ENCODE measurements at places on chromosomes 5 and 9. TPM values are rescaled to one million over a fixed set of nuclear protein-coding genes. Genes with fewer than 3 reads are reported as not detected.

DNA sequence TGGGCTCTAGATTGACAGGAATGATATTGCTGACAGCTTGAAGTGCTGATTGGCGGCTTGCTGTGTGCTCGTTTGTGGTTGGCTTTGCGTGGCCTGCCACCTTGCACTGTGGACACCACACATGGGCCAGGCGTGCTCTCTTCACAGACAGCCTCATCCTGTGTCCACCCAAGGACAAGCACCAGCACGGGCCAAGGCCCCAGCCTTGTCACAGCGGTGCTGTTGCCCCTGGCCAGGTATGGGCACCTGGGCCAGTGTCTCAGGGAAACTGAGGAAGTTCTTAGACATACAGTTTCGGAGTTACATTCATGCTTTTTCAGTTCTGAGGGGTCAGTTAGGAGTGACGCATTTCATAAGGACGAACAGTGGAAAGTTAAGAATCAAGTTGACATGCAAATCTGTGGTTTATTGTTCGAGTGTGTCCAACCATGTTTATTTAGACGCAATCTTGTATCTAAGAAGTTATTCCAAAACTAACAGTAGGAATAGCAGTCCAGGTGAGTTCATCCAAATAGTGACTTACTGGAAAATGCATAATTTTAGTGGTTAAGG is 125.9 kb downstream of the EHMT1 start:
- DNase-seq = no peak

GRCh38 chr5:29130786-29131185 is 2062.7 kb upstream of the CDH6 start:
- no peak for DNase-seq

DNA sequence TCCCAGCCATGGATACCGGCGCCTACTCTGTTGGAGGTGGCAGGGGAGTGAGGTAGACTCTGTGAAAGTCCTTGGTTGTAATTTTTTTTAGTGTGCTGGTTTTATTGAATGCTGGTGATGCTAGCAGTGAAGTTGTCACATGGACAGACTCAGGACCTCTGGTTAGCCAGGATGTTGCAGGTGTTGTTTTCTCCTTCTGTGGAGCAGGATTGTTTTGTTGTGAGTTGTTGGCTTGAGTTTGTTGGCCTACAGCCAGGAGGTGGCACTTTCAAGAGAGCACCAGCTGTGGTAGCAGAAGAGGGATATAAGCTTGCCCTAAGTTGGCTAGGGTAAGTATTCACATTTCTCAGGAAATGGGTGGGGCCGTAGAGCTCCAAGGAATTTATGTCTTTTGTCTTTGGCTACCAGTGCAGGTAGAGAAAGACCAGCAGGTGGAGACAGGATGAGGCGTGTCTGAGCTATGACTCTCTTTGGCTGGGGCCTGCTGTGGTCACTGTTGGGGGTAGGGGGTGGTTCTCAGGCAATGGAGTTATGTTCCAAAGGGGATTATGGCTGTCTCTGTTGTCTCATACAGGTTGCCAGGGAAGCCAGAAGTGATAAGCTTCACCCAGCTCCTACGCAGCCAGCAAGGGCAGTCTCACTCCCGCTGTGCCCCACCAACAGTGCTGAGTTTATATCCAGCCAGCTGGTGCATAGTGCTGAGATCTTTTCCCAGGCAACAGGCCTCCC is 248.7 kb downstream of the TAF11L14 start:
- no peak for DNase-seq

DNA sequence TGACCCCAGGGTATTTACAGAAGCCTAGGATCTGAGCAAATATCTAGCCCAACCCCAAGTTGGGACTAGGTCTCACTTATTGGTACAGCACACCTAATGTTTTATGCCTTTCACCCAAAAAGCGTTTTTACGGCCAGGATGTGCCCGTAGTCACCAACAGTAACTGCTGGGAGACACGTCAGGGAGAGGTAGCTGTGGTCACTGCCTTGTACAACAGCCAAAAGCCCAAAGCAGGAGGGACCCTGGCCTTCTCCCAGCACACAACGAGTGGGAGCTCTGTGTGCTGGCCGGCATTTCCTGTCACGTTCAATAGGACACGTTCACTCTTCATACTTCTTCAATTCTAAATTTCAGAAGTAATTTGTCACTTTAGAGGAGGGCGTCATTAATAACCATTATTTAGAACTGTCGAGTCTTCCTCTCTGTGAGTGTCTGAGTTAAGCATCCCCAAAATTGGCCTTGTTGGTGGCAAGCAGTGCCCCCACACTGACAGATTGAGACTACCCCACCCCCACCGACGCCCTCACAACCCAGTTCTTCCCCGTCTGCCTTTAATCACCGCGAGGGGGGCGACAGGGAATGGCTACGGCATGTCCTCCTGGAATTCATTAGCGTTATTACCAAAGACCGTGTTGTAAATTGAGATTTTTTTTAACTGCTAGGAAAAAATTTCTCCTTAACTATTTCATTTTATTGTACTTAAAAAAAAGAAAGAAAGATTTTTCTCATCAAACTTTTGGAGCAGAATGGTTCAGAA is 80.7 kb downstream of the MVB12B start:
- DNase-seq = no peak

DNA sequence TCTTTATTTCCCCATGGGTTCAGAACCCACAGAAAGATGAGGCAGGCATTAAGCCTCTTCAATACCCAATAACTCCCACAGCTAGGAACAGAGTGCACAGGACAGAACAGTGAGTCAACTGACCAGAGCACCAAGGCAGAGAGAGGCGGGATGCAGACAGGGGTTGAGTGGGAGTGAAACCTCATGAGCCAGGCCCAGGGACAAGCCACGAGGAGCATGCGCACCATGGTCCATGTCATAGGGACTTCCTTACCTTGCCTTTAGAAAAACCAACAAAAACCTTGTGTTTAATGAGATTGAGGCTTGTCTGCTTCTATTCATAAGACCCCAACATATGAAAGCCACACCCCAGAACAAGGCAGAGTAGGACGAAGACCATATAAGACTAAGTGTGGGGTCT is 330.6 kb downstream of the DEPDC1B start:
- DNase-seq = no peak

DNA sequence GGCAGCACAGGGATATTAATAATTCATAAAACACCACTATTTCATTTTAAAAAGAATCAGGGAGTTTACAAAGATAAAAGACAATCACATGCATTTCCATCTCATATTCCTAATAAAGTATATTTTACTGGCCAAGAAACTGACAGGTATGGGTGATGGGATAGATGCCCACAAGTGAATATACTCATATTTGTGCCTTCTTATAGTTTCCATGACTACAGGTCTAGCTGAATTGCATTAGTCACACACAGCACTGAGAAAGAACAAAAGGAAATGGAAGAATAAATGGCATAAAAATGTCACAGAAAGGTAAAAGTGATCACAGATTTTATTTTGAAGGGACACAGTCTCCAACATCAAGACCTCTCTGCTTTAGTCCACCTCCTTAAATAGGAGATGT is 193.5 kb downstream of the PLK2 start:
- DNase-seq = no peak

The PCDHA8 gene
- not detected for total RNA-seq

The ENHO gene
- total RNA-seq = 6.1 TPM

The CENPK gene
- 21.4 TPM for total RNA-seq

The SAXO1 gene
- total RNA-seq = not detected

Data from HCT116 (cell line).